ENCODE measurements at places on chromosomes 13 and 19. TPM values are rescaled to one million over a fixed set of nuclear protein-coding genes. Genes with fewer than 3 reads are reported as not detected.

CACNG8 gene
- total RNA-seq: 0.93 TPM

FFAR3 gene
- total RNA-seq: not detected

GRAMD1A gene
- 75.4 TPM for total RNA-seq

WDR87 gene
- total RNA-seq: not detected

SYT5 gene
- total RNA-seq: 2.3 TPM

ZNF324B gene
- 9.4 TPM for total RNA-seq

STOML3 gene
- not detected for total RNA-seq

TMED1 gene
- 26.3 TPM for total RNA-seq

FFAR1 gene
- total RNA-seq: not detected

PGLYRP2 gene
- total RNA-seq: not detected

ZNF66 gene
- not detected for total RNA-seq

RNF17 gene
- not detected for total RNA-seq

CEACAM21 gene
- total RNA-seq: 0.25 TPM

C5AR1 gene
- total RNA-seq: 6.5 TPM

TGFBR3L gene
- total RNA-seq: 30.9 TPM

PNMA8B gene
- 0.10 TPM for total RNA-seq

ZFP82 gene
- total RNA-seq: not detected

ZNF560 gene
- not detected for total RNA-seq

SKA3 gene
- total RNA-seq: 43.3 TPM

ZNF556 gene
- not detected for total RNA-seq

TEX26 gene
- total RNA-seq: not detected

MATK gene
- not detected for total RNA-seq

MYPOP gene
- total RNA-seq: 10.8 TPM

TLE6 gene
- 10.9 TPM for total RNA-seq

TUBA3C gene
- total RNA-seq: not detected

ALKBH6 gene
- total RNA-seq: 28.6 TPM

KXD1 gene
- total RNA-seq: 139 TPM

NLRP11 gene
- 0.86 TPM for total RNA-seq

DACH1 gene
- total RNA-seq: not detected

C1QTNF9 gene
- not detected for total RNA-seq

WDR88 gene
- total RNA-seq: not detected

OLFM2 gene
- total RNA-seq: 19.9 TPM

CDC42EP5 gene
- total RNA-seq: 0.64 TPM

MUC16 gene
- 0.12 TPM for total RNA-seq

FCHO1 gene
- total RNA-seq: 28.1 TPM

LILRB4 gene
- not detected for total RNA-seq

IQCN gene
- total RNA-seq: 4.8 TPM

VAV1 gene
- total RNA-seq: 20.6 TPM

LGALS7B gene
- 2.4 TPM for total RNA-seq

KLK11 gene
- total RNA-seq: not detected

PSG5 gene
- total RNA-seq: not detected

B3GNT3 gene
- 22.2 TPM for total RNA-seq

CASP14 gene
- total RNA-seq: not detected

ARGLU1 gene
- 57.8 TPM for total RNA-seq

All from HCT116 (cell line).